Stimulated activated CD4-positive, alpha-beta T cell treated with anti-CD3 and anti-CD28 coated beads, Interleukin-4, amount 100 ng/mL, for 1 hour (primary cell): ENCODE measurements at places on chromosomes 13 and 19.

GRCh38 chr19:4692251-4693077, 22.3 kb upstream of the MYDGF start:
- no peak for DNase-seq

DNA sequence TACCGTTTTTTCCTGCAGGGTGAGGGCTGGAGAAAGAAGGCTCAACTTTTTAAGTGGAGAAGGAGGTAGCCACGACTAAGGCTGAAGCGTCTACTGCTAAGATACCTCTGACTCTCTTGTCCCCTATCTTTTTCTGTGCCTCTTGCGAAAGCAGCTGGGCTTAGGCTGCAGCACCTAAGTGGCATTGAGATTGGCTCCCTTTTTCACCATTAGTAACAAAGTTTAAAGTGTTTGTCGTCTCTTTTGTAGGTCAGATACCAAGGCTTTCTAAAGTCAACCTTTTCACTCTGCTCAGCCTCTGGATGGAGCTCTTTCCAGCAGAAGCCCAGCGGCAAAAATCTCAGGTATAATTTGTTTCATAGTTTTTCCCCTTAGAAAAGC, 887 bp downstream of the CDADC1 start:
- no peak for DNase-seq

- no peak for DNase-seq
These were observed 305.9 kb upstream of the SGCG start for GRCh38 chr13:22874839-22875238.

DNA sequence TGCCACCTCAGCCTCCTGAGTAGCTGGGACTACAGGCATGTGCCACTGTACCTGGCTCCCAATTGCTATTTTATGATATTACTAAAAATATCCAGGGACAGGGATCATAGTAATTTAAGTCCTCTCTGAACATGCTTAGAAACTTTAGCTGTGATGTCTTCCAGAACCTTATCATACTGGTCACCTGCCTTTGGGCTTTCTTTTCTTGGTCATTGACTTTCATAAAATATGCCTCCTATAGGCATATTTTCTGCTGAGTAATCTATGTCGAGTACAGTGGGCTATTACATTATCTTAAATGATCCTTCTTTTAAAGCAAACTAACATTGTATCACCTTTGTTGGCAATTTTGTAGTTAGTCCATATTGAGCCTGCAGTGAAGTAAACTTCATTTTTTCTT, 6.2 kb downstream of the UCHL3 start:
- no peak for DNase-seq

DNA sequence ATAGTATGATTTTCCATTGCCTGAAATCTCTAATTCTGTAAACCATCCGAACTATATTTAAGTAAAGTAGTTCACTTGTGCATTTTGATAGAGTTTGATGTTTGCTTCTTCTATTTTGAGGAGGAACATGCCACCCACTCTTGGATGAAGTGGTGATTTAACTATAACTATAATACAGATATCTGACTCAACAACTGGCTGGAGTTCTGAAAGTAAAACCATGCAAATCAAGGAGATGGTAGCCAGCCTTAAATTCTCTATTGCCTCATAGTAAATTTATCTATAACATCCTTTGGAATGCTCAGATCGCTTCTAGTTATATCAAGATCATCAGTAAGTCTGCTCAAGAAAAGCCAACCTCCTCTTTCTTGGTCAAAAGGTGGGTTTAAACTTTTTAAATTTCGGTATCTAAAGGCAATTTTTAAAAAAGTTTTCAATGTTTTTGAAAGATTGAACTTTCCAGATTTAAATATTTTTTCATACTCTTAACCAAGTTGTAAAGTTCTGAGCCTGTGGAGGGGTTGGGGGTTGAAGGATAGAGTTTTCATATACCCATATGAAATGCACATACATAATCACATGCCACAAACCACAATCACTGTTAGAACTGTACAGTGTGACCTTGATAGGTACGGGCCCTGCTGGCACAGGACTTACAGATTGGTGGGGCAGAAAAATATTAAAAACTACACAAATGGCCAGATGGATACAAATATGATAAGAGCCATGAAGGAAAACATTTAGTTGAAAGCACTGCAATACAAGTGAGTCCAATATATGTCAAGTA, 90.5 kb upstream of the RFC3 start:
- DNase-seq = no peak

DNA sequence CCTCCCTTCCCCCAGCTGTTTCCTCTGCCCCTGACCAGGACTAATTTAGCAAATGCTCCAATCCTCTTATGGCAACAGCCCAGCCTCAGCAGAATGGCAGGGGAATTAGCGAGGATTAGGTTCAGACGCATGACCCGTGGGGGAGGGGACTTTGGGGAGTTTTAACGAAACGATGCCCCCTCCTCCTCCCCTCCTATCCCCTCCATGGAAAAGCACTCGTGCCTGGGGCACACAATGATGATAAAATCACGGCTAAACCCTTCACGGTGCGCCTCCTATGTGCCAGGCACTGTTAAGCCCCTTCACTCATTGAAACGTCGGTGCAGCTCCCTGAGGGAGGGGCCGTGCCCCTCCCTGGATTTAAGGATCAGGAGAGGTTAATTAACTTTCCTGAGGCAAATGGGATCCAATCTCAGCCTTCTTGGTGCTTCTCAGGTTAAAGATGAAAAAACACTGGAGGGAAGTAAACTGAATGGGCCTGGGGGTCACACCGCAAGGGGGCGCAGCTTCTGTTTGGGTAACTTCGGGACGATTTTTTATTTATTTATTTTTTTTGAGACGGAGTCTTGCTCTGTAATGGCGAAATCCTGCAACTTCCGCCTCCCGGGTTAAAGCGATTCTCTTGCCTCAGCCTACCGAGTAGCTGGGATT, 10.1 kb upstream of the TPRX2 start:
- peak; percentile 32 for DNase-seq

GRCh38 chr13:23554000-23554399, 16.2 kb upstream of the TNFRSF19 start:
- DNase-seq = no peak

DNA sequence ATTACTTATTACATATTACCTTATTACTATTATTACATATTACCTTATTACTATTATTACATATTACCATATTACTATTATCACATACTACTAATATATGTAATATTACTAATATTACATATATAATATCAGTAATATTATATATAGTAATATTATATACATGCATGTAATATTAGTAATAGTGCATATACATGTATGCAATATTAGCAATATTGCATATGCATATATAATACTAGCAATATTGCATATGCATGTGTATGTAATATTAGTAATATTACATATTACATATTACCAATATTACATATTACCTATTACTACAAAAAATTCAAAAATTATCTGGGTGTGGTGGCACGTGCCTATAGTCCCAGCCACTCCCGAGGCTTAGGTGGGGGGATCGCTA, 22.4 kb downstream of the PDE4A start:
- DNase-seq = no peak

GRCh38 chr13:58806401-58806800, 1174.9 kb downstream of the PCDH17 start:
- no peak for DNase-seq

DNA sequence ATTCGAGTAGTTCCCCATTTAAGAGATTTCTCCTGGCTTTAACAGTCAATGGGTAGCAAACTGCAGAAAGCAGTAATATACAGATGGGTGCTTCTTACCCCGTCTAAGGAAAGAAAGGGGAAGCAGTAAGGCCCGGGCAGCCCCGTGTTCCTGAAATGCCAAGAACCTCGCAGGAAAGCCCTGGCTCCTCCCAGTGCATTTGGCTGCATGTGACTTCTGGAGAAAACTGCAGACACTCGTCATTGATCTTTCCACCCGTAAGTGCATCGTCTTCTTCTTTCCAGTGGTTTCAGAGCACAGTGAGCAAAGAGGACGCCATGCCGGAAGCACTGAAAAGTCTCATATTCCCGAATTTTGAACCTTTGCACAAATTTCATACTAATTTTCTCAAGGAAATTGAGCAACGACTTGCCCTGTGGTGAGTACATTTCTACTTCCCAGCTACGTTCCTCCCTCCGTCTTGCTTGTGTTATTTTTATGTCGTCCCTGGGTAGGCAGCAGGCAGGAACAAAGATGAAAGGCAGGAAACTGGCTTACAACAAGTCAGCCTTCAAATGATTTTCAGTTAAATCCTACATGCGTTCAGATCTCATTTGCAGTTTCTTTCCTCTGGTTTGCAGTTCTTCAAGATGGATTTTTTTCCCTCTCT, 165.2 kb downstream of the STK24 start:
- DNase-seq = no peak

DNA sequence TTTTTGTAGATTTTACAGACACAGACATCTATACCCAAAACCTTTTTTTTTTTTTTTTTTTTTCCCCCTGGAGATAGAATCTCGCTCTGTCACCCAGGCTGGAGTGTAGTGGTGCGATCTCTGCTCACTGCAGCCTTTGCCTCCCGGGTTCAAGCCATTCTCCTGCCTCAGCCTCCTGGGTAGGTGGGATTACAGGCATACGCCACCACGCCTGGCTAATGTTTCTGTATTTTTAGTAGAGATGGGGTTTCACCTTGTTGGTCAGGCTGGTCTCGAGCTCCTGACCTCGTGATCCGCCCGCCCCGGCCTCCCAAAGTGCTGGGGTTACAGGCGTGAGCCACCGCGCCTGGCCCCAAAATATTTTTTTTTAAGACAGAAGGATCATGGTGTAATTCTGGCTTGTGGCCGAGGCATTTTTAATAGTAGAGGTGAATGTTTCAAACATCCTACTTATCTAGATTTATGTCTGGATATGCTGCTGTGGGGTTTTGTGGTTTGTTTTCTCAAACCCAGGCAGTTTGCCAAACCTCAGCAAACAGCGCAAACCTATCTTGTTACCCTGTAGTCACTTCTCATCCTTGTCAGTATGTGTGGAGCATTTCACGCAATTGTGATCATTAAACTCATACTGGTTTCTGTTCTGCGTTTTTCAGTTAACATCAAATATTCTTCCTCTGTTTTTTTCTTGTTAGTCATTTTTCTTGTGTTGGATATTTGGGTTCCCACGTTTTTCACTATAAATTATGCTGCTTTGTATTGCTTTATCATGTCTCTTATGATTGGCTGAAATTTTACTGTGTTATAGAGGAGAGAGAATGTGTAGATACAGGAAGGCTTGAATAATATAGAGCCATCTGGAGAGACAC, 36.2 kb upstream of the GARRE1 start:
- DNase-seq = peak; percentile 31

- no peak for DNase-seq
These were observed 28.5 kb downstream of the MED4 start for GRCh38 chr13:48066310-48066989.

DNA sequence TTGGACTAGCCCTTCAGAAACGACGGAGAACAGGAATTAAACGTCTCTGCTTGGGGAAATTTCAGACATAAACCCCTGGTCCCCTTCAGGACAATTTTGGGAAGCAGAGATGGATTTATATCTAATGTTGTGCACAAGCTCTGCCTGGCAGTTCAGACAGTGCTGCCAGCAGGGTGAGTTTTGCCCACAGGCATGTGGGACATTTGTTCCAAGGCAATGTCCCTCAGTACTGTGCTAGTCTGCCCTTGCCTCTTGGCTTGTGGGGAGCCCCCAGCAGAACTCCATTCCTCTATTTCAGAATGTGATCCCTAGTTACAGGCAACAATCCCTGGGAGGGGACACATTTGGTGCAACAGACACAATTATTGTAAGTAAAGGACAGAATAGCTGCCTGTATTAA, 76.5 kb upstream of the GPR12 start:
- no peak for DNase-seq

- no peak for DNase-seq
These were observed 18.1 kb downstream of the DPP9 start for GRCh38 chr19:4705413-4706131.

- no peak for DNase-seq
These were observed 44.3 kb upstream of the N4BP2L1 start for GRCh38 chr13:32472194-32472621.

GRCh38 chr19:57096685-57097361, 23.0 kb upstream of the USP29 start:
- no peak for DNase-seq

GRCh38 chr13:113155982-113156655, 2.3 kb upstream of the PROZ start:
- no peak for DNase-seq
